Activated T-helper 1 cell treated with anti-CD3 and anti-CD28 coated beads, Interleukin-12 subunit alpha, Interleukin-12 subunit beta, Interleukin-2, Interleukin-4 antibody, amounts not matched to agents 30 ng/mL and 10 ng/mL and 1 ng/mL, durations not matched to agents 14 hours and 24 hours and 36 hours (primary cell): ENCODE measurements at places on chromosomes 7 and 10.

- DNase-seq = no peak
These were observed 34.1 kb downstream of the WBP1L start for GRCh38 chr10:102777711-102778453.

- DNase-seq = peak; percentile 83
These were observed 64.4 kb upstream of the PDGFA start for GRCh38 chr7:584122-584465.

DNA sequence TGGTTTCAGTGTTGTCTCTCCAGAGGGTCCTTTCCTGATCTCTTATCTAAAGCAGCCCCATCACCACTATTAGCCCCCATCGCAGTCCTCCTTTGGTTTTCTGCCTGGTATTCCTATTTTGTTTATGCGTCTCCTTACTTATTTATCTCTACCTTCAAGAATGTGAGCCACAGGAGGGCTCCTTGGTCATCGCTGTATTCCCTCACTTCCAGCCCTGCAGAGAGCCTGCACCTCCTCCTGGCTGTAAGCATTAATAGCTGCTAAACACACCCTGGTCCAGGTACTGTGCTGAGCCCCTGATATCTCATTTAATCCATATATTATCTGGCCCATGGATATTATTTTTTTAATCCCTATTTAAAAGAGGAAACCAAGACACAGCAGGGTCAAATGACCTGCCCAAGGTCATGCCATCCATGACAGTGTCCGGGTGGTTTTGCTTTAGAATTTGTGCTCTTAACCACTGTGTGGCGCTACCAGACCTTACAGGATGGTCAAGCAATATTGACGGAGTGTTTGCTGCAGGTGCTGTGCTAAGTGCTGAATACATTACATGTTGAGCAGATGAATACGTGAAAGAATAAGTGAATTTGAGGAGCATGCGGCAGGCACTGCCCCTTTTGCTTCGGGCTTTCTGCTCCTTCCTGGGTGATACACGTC, 227.2 kb downstream of the ADAM12 start:
- DNase-seq = no peak

GRCh38 chr7:127250312-127251035, 2.3 kb downstream of the GRM8 start:
- DNase-seq = no peak

DNA sequence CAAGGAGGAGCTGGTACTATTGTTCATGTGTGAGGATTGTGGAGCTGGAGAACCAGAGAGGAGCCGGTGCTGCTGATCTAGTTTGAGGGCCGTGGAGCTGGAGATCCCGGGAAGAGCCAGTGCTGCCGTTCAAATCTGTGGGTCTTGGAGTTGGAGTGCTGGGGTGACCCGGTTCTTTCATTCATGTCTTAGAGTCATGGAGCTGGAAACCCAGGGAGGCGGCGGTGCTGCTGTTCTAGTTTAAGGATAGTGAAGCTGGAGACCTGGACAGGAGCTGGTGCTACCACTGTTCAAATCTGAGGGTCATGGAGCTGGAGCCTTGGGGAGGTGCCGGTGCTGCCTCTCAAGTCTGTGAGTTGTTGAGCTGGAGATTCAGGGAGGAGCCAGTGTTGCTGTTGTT, 88.5 kb upstream of the ZNF479 start:
- DNase-seq = no peak
